NCI-H2081 treated with DMSO at 0.1 percent for 48 hours (cell line): ENCODE measurements at places on chromosomes 12 and 14.

GRCh38 chr14:50822501-50823042 lies 8.4 kb downstream of the NIN start:
- DNase-seq = no peak

DNA sequence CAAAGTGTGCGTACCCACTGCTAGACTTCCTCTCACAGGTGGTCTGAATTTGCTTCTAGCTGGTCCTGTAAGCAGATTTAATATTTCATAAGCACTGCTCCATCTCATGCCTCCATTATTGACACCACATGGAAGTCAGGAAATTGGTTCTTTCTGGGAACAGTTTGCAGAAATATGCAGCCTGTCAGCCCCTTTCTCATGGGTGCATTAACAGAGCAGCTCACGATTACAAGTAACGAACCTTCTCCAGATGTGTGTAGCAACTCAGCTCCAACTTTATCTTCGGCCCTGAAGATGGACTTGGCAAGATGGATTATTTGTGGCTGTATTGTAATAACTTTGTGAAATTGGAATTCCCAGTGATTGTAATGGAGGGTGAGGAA lies 214.5 kb upstream of the DDHD1 start:
- no peak for DNase-seq

- DNase-seq = peak; percentile 66
These were observed 13.8 kb downstream of the MGST1 start for GRCh38 chr12:16361142-16361783.

- DNase-seq = peak; percentile 17
These were observed 74.6 kb downstream of the GLRX5 start for GRCh38 chr14:95609398-95609990.

GRCh38 chr12:109743076-109743910 lies 29.7 kb downstream of the FAM222A start:
- no peak for DNase-seq

DNA sequence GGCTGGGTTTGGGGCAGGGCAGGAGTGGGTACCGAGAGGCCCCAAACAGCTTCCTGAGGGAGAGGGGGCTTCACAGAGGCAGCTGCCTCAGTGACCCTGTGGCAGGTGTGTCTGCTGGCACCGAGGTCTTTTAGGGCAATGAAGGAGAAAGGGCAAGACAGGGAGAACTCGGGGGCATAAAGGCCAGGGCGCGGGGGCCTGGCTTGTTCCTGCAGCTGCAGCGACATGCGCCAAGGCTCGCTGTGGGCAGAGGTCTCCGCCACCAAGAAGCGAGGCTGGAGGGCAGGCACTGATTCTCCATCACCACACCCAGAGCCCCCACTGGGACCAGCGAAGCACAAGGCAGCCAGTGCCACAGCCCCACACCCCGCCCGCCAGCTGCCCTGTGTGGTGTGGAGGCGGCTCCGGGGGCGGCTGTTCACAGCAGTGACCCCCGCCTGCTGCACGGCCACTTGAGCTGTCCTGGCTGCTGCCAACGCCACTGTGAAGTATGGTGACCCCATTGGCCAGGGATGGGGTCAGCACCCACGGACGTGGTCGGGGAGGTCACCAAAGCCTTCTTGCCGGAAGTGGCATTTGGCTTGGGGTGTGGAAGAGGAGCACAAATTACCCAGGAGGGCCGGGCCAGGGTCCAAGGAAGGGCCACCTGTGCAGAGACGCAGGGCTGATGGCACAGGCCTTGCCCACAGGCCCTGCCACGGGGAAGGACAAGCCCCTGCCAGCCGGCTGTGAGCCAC lies 16.4 kb downstream of the BAG5 start:
- DNase-seq = no peak

DNA sequence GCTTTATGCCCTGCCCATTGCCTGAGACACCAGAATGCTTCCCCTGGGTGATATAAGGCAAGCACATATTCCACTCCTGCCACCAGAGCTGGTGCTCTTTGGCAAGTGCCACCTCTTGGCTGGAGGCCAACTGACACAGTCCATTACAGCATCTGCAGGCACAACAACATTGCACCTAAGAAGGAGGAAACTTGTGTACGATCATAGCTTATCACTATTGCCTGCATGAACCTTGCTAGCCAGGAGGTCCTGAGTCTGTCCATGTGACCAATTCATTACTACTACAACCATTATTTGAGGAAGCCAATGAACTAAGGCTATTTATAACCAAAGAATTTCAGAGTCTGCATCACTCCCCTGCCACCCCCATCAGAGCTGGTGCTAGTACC lies 119.8 kb upstream of the SCAF11 start:
- DNase-seq = no peak

GRCh38 chr12:127899971-127900370 lies 367.0 kb upstream of the TMEM132C start:
- no peak for DNase-seq

DNA sequence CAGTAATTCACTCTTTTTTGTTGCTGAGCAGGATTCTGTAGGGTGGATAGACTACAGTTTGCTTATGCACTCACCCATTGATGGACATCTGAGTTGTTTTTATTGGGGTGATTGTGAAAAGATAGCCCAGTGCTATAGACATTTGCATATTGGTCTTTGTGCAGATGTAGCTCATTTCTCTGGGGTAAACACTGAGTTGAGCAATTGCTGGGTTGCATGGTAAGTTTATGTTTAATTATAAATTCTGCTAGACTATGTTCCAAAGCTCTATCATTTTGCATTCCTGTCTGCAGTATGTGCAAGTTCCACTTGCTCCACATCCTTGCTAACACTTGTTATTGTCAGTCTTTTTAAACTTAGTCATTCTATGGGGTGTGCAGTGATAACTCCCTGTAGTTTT lies 65.4 kb upstream of the RFLNA start:
- no peak for DNase-seq

DNA sequence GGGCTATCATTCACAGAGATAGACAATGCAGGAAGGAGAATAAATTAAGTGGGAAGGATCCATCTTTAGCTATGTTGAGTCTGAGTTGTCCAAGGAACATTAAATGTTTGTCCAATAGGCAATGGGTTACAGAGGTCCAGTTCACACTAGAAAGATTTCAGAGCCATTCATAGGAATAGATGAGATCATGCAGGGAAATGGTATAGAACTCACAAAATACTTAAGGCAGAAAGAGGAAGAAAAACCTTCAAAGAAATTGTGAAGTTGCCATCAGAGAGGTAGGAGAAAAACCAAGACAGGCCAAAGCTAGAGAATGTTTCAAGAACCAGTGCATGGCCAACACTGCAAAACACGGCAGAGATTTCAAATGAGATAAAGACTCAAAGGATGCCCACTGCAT lies 94.1 kb downstream of the PHLDA1 start:
- no peak for DNase-seq

DNA sequence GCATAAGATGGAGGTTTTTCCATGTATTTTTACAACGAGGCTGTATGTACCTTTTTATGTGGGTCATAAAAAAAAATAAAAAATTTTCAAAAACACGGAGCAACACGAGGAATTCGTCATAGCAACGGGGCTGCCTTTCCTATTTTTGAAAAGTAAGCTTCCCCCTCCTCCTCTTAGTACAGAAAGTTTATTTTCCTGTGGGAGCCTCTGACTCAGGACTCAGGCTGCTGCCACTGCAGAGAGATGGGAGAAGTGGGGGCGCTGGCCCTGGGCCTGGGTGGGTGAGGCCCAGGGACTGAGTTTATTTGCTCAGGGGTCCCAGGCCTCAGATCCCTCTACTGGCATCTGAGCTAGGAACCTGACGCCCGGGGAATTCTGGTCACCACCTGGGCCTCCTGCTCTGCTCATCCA lies 10.2 kb upstream of the CMKLR1 start:
- DNase-seq = no peak

- DNase-seq = no peak
These were observed 809 bp downstream of the AP1G2 start for GRCh38 chr14:23566778-23567185.

GRCh38 chr14:79947440-79948054 lies 263.8 kb downstream of the DIO2 start:
- no peak for DNase-seq

DNA sequence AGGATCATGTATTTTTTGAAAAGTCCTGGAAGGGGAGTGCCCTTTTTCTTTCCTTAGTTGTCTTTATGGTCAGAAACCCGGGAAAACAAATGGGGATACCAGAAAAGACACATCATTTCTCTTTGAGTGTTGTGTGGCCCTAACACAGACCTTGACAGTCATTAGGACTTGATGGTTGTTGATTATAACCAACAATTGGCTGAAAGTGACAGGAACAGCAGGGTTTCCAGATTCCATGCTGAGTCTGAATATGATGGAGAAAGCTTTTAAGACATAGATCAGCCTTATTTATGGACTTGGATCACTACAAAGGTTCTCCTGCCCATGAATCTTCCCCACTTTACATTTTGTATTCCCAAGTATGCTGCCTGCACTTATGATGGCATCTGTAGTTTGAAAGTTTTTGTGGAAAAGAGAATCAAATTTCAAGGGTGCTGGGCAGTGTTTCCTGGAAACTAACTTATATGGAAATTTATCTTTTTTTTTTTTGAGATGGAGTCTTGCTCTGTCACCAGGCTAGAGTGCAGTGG lies 30.4 kb downstream of the POLR3B start:
- no peak for DNase-seq

DNA sequence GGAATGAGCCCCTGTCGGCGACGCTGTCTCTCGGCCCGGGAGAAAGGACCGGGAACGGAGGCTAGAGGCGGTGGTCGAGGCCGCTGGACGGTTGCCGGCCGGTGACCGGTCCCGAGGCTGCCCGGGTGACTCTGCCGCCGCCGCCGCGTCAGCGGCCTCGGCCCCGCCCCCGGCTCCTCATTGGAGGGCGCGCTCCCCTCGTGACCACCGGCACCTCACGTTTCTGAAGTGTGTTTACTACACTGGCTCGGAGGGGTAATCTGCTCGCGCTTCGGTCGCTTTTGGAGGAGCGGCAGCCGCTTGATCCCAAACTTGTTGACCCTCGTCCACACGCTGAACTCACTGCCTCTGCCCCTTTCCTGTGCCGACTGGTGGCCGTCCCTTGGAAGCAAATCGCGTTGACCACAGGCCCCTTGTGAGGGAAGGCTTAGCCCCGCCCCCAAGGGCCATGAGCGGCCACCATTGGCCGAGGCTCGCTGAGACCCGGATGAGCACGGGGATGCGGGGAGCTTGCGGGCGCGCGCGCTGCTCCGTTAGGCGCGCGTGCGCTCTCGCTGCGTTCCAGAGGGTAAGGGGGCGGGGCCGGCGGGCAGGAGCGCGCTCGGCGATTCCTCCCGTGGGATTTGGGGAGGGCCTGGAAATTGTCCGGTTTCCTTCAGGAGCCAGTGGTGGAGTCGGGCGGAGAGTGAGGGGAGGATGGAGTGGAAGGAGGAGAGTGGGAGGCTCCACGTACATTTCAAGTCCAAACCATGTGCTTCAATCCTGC lies at the start of gene CRY1:
Gene CRY1 (minus strand): TSS at position 133 of the 766 bp plus-strand sequence. CDS start 588 bp downstream, outside the sequence.
- DNase-seq = peak; percentile 76

- no peak for DNase-seq
These were observed 7.7 kb upstream of the IQSEC3 start for GRCh38 chr12:58832-59231.

DNA sequence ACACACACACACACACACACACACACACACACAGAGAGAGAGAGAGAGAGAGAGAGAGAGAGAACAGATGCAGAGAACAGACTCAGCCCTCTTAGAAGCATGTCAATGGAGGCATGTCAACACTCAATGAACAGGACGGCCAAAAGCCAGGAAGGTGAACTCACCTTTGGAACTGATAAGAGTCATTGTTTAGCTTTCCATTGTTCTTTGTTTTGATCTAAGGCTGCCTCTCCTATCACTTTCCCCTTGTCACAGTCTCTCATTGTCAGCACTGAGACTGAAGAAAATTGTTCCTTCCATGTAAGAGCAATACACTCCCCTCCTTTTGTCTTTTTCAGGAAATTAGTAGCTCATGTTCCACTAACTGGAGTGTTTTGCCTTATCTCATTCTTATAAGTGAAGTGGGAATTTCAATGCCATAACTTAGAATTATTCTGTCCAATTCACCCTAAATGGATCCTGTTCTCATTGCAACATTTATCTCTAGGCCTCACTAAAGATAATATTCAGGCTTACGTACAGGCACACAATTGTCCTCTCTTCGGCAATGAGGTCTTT lies 218.0 kb downstream of the DUSP6 start:
- no peak for DNase-seq

GRCh38 chr12:93664573-93665138 lies 12.5 kb upstream of the CRADD start:
- DNase-seq = no peak

- DNase-seq = no peak
These were observed 393 bp downstream of the ORMDL2 start for GRCh38 chr12:55818140-55818728.

GRCh38 chr12:113684908-113685782 lies 213.5 kb upstream of the LHX5 start:
- no peak for DNase-seq

- DNase-seq = no peak
These were observed 94.3 kb downstream of the TNFAIP2 start for GRCh38 chr14:103217538-103217937.

- no peak for DNase-seq
These were observed 372.2 kb downstream of the RAD51B start for GRCh38 chr14:68191567-68192321.
